ENCODE measurements at places on chromosomes 1 and 21.
A peak's percentile ranks its signal among the peaks of the same experiment; 100 is the strongest.

- DNase-seq: no peak
Observed at GRCh38 chr1:48495911-48496310, 23.9 kb upstream of the SPATA6 start.

- DNase-seq: no peak
Observed at GRCh38 chr1:10607228-10607627, 132.5 kb downstream of the PEX14 start.

DNA sequence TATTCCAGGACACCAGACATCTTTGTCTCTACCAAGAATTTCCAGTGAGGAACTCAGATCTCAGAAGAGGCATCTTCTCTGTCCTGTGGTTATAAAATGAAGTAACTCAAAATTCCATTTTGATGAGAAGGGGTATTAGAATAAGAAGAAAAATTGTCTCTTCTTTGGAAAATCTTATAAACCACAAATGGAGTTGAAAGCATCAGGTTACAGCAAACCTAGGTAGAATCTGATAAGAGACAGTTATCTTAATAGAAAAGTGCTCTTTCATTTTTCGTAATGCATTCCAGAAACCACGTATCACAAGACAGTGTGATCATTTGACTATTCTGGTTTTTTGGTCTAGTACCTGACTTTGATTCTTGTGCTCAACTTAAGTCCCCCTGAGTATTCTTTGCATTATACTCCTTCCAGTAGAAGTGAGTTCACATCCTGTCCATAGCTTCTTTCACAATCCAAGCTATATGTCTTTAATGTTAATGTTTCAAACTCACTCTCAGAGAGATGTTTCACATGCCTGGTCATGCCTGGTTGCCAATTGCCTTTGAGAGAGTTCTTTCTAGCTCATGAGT lies 120.9 kb upstream of the PRDX6 start:
- no peak for DNase-seq

DNA sequence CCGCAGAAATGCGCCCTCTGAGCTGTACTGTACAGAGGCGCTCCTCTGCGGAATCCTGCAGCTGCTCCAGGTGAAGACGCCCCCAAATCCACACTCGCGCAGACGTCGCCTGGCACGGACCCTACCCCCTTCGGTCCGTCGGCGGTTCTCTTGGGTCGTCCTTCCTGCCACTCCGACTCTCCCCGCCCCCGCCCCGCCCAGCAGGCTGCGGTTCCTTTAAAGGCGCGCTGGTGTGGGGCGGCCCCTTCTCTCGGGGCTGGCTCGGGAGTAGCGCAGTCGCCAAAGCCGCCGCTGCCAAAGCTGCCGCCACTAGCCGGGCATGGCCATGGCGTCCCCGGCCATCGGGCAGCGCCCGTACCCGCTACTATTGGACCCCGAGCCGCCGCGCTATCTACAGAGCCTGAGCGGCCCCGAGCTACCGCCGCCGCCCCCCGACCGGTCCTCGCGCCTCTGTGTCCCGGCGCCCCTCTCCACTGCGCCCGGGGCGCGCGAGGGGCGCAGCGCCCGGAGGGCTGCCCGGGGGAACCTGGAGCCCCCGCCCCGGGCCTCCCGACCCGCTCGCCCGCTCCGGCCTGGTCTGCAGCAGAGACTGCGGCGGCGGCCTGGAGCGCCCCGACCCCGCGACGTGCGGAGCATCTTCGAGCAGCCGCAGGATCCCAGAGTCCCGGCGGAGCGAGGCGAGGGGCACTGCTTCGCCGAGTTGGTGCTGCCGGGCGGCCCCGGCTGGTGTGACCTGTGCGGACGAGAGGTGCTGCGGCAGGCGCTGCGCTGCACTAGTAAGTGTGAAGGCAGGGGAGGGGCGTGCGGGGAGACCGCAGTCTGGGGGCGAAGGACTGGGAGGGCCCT lies at the start of gene RASSF5:
RASSF5 (plus strand) TSS at position 248 of the 846 bp plus-strand sequence; CDS start at position 320, 72 bp downstream.
- DNase-seq: peak; percentile 75

DNA sequence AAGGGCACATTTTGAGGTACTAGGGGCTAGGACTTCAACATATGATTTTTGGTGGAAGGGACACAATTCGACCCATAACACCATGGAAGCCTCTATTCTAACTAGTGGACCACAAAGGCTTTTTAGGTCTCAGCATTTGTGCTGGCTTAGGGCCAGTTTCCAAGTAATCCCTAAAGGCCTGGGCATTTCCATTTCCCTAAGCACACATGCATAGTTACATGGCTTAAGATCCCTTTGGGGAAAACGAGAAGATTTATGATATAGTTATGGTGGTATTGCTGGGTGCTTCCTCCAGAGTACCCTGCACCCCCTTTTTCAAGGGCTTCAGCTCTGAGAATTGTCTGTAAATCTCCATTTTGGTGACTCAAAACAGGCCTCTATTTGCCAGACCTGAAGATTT lies 28.2 kb upstream of the TMEM54 start:
- DNase-seq: no peak

DNA sequence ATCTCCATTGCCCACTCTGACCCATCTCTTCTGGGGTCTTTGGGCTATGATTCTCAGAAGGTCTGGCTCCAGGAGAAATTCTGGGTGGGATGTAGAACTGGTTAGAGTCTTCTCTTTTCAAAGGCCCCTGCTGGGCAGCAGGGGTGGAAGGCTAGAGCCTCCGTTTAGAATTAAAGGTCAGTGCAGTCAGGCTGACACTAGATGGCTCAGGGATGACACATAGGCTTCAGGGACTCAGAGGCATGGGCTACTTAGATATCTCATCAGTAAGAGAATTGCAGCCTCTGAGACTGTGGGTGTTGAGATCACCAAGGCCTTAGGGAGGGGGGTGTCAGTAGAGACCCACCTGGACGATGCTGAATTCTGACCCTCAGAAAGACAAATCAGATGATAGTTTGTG lies 12.6 kb upstream of the PPM1J start:
- no peak for DNase-seq

- no peak for DNase-seq
Observed at GRCh38 chr1:11520531-11521233, 41.7 kb downstream of the DISP3 start.

GRCh38 chr1:3183411-3183810 lies 114.4 kb downstream of the PRDM16 start:
- no peak for DNase-seq

GRCh38 chr21:15291621-15292266 lies 226.9 kb upstream of the NRIP1 start:
- no peak for DNase-seq

DNA sequence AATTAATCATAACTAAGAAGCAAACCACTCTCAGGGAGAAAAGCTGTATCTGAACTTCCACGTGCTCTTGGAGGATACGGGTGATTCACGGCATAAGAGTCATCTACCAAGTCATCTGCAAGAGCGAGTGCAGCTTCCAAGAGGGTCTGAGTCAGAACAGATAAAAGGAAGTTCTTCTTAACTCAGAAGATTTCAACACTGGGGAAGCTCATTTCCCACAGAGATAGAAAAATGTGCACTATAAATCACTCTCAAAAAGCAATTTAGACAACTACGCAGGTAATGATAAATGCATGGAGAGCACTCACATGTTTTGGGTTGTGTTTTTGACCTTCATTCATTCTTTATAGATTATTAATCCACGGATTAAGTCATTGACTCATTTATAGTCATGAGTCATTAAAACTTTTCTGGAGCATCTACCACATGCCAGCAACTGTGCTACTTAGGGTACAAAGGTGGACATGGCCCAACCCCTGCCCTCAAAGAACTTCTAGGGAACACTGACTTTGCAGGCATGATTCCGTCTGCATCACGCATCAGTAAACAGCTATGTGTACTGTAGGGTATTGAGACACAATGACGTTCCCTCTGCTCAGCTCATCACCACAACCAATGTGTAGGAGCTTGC lies 20.8 kb downstream of the KCNJ15 start:
- no peak for DNase-seq

GRCh38 chr1:114564141-114564540 lies 17.3 kb downstream of the BCAS2 start:
- no peak for DNase-seq

DNA sequence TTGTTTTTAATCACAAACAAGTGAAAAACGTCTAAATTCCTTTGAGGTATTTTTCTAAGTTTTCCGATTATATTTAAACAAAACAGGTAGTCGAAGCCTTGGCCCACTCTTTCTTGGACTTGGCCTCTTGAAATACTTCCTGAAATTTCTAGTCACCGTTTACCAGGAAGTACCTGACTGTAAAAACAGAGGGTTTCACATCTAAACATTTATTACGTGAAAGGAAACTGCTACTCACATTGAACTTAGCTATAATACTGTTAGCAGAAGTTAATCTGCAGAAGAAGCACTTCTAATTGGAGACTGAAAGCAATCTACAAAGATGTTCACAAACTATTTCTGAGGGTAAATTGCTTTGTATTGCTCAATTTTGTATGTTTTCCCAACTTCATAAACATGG lies 526.0 kb upstream of the ADGRL4 start:
- DNase-seq: no peak

- DNase-seq: no peak
Observed at GRCh38 chr1:160191756-160192155, 1.4 kb downstream of the CASQ1 start.

DNA sequence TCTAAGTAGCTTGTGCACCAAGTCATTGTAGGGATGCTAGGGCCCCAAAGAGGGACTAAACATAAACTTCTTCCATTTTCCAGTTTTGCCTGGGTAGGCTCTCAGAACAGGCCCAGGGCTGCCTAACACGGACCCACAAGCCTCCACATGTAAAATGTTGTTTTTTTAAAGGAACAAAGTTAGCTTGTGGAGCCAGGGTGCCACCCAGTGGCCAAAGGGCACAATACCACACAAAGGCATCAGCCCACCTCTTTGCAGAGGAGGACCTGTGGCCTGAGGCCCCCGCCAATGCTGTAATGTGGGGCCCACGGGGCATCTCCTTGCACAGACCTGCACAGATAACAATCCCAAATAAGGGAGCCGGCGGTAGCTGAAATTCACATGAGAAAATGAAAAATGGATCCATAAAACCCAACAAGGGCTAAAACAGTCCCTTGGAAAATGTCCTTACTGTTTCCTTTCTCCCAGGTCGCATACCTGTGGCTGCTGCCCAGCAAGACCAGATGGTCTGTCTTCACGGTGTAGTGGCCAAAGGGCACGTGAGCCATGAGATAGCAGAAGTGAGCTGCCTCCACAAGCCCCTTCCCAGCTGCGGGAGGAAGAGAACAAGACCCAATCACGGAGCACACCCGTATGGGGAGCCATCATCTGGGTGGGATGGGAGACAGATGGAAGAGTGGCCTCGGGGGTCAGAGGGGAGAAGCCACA lies 23.8 kb downstream of the SEC16B start:
- DNase-seq: peak; percentile 76

GRCh38 chr1:159120317-159120716 lies 43.8 kb upstream of the AIM2 start:
- DNase-seq: no peak

GRCh38 chr1:42935971-42936308 lies 22.7 kb downstream of the SLC2A1 start:
- DNase-seq: no peak

DNA sequence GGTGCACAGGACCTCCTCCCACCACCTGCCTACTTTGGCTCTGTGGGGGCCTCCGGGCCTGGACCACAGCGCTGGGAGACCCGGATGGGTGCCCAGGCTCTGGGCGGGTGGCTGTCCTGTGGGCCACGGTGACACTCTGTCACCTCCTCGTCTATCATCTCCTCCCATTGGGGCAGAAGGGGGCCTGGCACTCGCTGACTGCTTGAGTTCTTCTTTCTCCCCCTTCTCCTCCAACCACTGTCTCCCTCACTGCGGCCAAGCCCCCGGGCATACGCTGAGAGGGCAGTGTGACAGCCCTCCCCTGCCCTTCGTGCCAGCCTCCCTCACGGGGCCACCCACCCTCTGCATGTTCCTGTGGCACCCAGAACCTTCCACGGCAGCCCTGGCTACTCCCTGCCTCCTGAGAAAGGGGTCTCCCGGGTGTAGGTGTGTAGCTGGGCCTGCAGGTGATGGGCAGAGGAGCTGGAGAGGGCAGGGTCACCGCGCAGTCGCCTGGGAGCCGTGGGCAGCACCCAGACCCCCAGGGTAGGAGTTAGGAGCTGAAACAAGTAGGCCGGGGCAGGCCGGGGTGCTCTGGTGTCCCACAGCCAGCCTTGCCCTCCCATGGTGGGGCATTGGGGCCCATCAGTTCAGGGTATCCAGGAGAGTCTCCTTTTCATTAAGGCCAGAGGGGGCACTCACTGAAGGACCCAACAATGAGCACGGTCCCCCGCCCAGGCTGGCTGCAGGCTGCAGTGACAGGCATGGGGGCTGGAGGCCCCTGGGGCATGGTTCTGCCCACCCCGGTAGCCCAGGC lies 9.2 kb upstream of the ARF1 start:
- DNase-seq: no peak

DNA sequence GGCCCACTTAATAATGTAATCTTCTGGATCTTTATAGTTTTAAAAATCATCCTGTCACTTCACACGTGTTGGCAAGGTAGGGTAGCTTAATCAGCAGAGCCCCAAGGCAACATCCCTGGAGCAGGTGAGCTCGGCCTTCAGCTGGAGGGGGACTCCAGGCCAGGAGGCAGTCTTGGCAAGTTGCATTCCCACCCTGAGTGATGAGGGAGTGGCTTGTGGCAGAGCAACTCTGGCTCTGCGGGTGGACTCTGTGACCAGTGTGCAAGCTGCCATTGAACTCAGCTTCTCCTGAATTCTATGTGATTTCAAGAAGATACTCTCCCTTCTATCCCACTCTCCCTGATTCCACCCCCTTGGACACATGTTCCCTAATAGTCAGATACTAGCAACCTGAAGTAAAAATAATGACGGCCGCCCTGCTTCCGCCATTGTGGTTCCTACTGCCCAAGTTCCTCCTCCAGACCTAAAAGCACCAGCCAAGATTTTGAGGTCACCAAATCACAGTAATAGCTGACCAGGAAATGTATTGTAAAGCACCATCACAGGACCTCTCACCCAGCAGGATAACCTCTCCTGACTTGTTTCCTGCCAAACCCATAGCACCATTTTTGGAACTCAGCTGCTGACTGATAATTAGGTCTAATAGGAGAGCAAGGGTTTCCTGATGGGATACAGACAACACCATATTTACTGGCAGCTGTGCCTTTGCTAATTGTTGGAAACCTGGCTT lies 11.5 kb upstream of the LYST start:
- no peak for DNase-seq

DNA sequence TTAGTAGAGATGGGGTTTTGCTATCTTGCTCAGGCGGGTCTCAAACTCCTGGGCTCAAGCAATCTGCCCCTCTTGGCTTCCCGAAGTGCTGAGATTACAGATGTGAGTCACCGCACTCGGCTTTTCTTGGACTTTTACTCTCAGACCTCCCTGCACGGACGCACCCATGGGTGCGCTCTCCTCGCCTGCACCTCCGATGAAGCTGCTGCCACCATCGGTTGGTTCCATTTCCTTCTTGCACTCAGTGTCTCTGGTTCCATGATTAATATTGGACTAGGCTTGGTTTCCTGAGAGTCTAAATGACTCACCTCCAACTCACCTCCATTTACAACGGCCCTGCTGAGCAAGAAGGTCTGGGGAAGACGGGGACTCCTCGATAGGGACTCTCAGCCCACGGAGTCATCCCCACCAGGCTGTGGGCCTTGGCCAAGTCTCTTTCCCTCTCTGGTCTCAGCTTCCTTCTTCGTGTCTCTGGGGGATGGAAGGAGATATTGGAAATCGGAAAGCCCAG lies 6.7 kb upstream of the TNFRSF8 start:
- DNase-seq: no peak

GRCh38 chr1:154218545-154218944 lies 2.2 kb upstream of the UBAP2L start:
- DNase-seq: no peak

All from nephron progenitor cell (in vitro differentiated cells).